ENCODE measurements at places on chromosomes 3 and 15. TPM values are rescaled to one million over a fixed set of nuclear protein-coding genes. Genes with fewer than 3 reads are reported as not detected.

DNA sequence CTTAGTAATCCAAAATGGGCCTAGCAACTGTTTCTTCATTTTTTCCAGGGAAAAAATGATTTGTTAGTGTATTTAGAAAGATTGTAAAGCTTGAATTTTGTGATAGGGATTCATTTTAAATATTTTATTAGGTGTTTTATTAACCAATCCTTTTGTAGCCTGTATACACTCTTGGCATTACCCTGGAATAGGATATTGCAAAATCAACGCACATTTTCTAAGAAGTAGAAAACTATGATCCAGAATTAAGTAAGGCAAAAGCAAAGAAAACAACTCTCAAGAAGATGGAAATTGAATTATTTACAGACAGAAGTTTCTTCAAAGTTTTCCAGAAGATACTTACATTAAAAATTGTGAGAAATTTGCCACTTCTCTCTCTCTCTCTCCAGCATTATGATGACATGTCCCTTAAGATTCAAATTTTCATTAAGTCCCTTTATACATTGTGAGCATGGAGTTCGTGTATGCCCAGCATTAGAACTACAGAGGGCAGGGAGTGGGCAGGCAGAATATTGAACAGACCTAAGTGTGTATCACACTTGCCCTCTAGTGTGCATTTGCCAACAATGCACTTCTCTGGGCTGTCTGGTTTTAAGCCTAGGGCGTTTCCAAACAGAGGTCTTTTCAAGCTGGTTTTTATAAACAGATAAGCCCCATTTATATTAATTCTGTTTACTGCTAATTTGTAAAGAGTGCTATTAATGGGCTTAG is 28.5 kb upstream of the CMSS1 start:
- DNase-seq = peak; percentile 60

DNA sequence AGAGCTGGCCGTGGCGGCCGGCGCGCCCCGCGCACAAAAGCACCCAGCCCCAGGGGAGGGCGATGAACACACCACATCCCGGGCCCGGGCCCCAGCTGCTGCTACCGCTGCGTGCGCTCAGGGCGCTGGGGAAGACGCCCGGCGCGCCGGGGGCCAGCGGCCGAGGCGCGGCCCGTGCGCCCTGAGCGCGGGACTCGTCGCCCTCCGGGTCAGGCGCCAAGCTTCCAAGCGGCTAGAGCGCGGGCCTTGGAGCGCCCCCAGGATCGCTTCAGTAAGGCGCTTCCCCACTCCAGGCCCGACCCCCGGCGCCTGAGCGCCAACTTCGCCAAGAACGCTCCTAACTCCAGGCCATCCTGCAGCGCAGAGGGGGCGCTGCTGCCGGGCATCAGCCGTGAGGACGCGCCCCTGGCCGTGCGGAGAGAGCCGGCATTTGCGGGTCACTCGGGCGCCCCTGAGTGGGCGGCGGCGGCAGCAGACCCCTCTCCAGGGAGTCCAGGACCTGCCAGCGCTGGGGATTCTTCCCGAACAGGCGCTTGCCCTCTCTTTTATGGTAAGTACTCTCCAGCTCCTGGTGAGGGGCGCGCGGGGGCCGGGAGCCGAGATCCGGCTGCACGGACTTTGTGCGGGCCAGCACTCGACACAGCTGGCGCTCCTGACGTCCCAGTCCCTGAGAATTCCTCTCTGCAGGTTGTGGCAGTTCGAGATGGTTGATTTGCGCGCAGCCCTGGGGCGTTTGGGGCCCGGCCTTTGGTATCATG is 475 bp downstream of the SPSB4 start:
- DNase-seq = no peak

The PP2D1 gene
- not detected for total RNA-seq

DNA sequence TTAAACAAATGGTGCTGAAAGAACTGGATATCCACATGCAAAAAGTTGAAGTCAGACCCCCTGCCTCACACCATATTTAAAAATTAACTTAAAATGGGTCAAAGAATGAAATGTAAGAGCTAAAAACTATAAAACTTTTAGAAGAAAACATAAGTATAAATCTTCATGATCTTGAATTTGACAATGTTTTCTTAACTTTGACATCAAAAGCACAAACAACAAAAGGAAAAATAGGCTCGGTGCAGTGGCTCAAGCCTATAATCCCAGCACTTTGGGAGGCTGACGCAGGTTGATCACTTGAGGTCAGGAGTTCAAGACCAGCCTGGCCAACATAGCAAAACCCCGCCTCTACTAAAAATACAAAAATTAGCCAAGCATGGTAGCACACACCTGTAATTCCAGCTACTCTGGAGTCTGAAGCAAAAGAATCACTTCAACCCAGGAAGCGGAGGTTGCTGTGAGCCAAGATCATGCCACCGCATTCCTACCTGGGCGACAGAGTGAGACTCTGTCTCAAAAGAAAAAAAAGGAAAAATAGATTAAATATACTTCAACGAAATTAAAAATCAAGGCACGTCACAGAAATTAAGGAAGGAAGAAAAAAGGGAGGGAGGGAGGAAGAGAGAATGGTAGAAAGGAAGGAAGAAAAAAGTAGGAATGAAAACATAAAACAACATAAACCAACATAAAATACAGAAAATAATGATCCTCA is 1.5 kb downstream of the RAB27A start:
- no peak for DNase-seq

DNA sequence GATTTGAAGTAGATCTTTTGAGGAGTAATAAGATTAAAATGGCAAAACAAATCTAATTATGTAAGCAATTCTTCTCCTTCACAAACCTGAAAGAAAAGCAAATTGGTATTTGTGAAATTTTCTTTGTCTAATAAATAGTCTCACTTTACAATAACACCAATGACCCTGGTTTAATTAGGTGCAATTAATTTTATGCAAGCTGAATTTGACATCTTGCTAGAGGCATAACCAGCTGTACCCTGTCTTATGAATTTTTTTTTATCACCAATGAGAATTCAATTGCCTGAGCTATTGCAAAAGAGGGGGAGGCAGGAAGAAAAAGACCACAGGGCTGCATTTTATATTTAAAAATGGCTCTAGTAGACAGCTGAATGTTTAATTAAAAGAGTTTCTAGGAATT is 113.5 kb upstream of the IL12A start:
- DNase-seq = no peak

The NTRK3 gene
- 49.5 TPM for total RNA-seq

- no peak for DNase-seq
Observed at GRCh38 chr15:70322051-70322668, 224.4 kb upstream of the TLE3 start.

DNA sequence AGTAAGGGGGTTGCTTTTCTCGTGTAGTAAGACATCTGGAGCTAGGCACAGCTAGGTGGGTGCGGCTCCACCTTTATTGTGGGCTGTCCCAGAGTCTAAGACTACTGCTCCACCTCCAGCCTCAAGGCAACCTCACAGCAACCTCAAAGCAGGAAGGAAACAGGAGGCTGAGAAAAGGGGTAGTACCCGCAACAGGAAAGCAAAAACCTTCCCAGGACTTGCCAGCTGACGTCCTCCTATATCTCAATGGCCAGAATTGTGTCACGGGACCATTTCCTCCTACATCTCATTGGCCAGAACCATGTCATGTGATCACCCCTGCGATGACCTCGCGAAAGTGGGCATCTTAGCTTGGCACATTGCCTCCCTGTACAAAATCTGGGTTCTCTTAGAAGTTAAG is 4.3 kb upstream of the GPR160 start:
- no peak for DNase-seq

The NANOGP8 gene
- total RNA-seq = not detected
